Stimulated activated CD8-positive, alpha-beta memory T cell treated with anti-CD3 and anti-CD28 coated beads, Interleukin-12 subunit alpha, Interleukin-12 subunit beta, amount 100 ng/mL, for 1 hour (primary cell): ENCODE measurements at places on chromosomes 7 and 10.

DNA sequence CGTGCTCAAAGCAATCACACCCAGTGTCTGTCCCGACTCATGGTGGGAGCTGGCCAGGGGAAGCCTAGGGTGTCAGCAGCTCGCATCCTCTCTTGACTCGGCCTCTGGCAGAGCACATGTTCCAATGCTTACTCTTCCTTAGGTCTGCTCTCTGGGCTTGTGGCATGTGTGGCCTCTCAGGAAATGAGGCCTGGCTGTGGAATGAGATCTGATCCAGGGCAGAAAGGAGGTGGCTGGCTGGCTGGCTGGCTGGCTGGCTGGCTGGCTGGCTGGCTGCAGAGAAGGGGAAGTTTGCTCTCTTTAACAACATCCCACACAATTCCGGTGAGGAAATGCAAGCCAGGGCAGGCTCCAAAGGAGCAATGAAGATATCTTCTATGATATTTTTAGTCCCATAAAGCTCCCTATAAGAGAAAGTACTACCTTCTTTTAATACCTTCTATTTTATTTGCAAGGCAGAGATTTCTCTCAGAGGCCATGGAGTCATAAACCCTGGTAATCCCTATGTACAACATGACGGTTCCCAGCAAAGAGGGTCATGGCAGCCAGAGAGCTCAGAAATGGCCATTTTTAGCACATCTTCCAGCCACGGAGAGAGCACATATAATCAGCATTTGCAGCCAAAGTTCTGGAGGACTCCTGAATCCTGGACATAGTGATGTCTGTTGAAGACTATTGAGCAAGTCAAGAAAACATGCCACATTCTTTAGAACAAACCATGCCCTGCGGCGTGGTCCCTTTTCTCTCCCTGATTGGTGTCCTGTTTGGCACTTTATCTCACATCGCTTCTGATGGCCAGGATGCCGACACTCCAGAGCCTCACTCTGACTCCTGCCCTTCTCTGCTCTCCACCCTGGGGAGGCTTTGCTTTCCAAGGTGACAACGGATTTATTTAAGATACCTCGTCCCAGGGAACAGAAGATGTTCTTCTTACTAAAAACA lies 153.7 kb downstream of the FANK1 start:
- no peak for DNase-seq

GRCh38 chr7:84040355-84040754 lies 154.2 kb downstream of the SEMA3A start:
- DNase-seq = no peak

DNA sequence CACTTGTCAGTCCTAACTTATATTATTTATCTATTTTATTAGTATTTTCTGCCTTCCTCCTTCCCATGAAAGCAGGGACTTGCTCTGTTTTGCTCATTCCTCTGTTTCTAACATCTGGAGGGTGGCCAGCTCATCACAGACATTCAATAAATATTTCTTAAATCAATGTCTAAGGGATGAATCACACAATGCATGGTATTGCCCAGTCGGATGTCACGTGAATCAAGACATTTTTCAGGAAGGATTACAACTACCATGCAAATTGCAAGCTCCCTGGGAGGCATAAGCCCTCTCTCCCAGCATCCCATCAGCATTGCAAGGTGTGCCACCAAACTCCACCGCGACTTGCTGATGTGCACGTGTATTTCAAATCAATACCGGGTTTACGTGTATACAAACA lies 146.6 kb upstream of the RNF32 start:
- no peak for DNase-seq

GRCh38 chr7:98464558-98464940 lies 63.7 kb upstream of the BAIAP2L1 start:
- no peak for DNase-seq

GRCh38 chr7:111438369-111439289 lies 123.7 kb downstream of the IMMP2L start:
- no peak for DNase-seq
